ENCODE measurements at places on chromosomes 11 and 22. TPM values are rescaled to one million over a fixed set of nuclear protein-coding genes. Genes with fewer than 3 reads are reported as not detected.

OR10D3 gene
- total RNA-seq: not detected

CEP164 gene
- total RNA-seq: 49.3 TPM

MUC2 gene
- total RNA-seq: 0.39 TPM

JAML gene
- total RNA-seq: 13.9 TPM

RNF141 gene
- 44.6 TPM for total RNA-seq

ANGPTL5 gene
- total RNA-seq: not detected
